ENCODE measurements at places on chromosomes 3 and 15. TPM values are rescaled to one million over a fixed set of nuclear protein-coding genes. Genes with fewer than 3 reads are reported as not detected.

GRCh38 chr3:128322030-128323022 is 144.4 kb downstream of the DNAJB8 start:
- no peak overlapping the region for H3K27ac ChIP-seq
- no peaks in the 10 kb centered on the region for H3K27me3 ChIP-seq
- no peak overlapping the region for H3K4me3 ChIP-seq

DNA sequence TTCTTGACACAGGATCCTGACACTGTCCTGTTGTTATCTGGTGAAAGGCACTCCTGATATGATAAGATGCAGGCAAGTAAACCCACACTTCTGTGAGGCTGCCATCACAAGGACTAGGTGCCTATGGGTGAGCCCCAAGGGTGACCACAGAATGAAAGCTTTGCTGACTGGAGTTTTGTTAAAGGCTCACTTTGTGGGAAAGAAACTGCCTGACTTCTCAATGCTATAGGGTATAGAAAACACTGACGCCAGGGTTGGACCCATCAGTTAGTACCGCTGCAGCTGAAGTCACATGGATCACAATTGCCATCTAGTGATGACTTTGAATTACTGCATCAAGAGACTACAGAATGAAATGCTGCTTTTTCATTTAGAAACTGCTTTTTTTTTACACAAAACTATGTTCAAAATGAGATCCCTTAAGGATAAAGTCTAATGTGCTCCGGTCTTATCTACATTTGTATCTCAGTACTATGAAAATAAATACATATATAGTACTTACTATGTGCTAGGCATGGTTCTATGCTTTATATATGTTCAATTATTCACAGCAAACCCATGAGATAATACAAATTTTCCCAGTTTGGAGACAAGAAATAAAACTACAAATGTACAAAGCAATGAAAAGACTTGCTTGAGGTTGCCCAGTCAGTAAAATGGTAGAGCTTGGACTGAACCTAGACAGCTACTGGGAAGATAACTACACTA is 64.2 kb upstream of the CMSS1 start:
- no peaks in the 10 kb centered on the region for H3K36me3 ChIP-seq
- no peak for DNase-seq
- H3K4me1 ChIP-seq, result no peaks in the 10 kb centered on the region
- no peak overlapping the region for H3K4me3 ChIP-seq

DNA sequence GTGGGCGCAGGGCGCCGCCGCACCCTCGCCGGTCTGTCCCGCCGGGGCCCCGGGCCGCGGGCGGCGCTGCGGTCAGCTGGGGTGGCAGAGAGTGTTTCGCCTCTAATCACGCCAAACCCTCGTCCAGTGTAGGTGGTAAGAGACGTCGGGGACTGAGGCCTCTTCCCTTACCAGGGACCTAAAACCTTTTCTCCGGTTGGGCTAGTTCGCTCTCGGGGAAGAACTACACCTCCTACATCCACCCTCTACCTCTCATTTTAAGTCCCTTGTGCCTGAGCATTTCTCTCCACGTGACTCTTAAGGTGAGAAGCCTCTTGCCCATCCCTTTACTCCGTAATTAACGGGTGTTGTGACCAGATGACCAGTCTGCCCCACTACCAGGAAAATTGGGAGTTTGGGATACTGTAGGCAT is 520 bp downstream of the TMEM42 start:
- no peaks in the 10 kb centered on the region for H3K27me3 ChIP-seq
- peak overlapping the region; percentile 45 for H3K27ac ChIP-seq
- no peak for DNase-seq

- no peak overlapping the region for H3K27ac ChIP-seq
- no peak for DNase-seq
- H3K4me3 ChIP-seq, result no peak overlapping the region
Observed at GRCh38 chr3:53150247-53151085, 10.5 kb upstream of the PRKCD start.

- no peaks in the 10 kb centered on the region for H3K27me3 ChIP-seq
- H3K4me1 ChIP-seq, result no peaks in the 10 kb centered on the region
- H3K4me3 ChIP-seq, result no peak overlapping the region
- DNase-seq, result no peak
- no peaks in the 10 kb centered on the region for H3K36me3 ChIP-seq
- no peak overlapping the region for H3K27ac ChIP-seq
Observed at GRCh38 chr3:132164469-132165092, 129.8 kb upstream of the CPNE4 start.

DNA sequence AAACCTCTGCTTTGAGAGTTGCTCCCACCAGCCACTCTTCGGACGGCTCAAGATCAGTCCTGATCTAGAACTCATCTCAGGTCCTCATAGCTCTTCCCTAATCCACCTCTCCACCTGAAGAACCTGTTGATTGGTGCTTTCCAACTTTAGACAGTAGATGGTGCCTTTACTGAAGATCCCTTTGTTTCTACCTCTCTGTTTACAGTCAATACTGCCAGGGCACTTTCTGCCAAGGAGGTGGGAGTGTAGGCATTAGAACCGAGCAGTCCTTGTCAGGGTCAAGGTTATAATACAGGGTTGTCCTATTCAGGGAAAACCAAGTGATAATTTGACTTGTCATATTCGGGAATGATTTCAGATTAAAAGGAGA is 1.2 kb downstream of the CGNL1 start:
- no peak overlapping the region for H3K4me3 ChIP-seq
- H3K4me1 ChIP-seq, result no peaks in the 10 kb centered on the region
- peaks cover 15% of the 10 kb centered on the region for H3K27me3 ChIP-seq
- no peaks in the 10 kb centered on the region for H3K36me3 ChIP-seq
- no peak overlapping the region for H3K27ac ChIP-seq

DNA sequence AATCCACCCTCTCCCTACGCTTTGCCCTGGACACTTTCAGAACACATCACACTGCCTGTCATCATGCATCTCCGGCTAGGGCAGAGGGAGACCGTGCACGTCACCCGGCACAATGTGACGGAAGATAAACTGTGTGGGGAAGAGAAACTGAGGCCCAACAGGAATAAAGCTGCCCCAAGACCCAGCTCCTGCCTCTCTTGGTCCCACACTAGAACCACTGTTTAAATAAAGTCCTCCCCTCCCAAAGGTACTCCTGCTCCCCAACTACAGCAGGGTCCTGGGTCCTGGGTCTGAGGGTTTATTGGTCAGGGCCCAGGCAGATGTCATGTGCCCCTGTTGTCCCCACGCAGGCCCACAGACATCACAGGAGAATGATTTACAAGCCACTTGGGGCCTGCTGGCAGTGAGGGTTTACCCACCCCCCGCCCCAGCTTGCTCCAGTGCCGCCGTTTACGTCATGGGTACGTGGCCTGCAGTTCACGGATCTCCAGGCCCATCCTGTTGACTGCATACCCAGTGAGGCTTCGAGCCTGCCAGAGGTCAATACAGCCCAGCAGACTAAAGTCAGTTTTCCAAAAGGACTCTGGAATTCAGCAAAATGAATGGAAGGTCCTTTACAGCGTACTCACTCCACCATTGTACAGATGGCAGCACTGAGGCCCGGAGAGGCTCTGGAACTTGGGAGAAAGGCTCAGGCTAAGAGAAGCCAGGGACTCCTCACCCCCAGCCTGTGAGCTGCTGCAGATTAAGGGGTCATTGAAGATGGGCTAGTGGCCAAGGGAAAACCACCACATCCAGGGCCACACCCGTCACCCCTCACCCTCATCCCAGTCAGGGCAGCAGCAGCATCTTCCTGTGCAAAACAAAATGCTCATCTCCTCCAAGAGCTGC is 23.2 kb downstream of the ALS2CL start:
- H3K27ac ChIP-seq, result no peak overlapping the region
- no peaks in the 10 kb centered on the region for H3K27me3 ChIP-seq
- no peaks in the 10 kb centered on the region for H3K36me3 ChIP-seq

GRCh38 chr15:31347067-31347975 is 20.7 kb downstream of the KLF13 start:
- DNase-seq, result peak; percentile 92
- H3K27me3 ChIP-seq, result no peaks in the 10 kb centered on the region
- H3K36me3 ChIP-seq, result peaks cover 7% of the 10 kb centered on the region

DNA sequence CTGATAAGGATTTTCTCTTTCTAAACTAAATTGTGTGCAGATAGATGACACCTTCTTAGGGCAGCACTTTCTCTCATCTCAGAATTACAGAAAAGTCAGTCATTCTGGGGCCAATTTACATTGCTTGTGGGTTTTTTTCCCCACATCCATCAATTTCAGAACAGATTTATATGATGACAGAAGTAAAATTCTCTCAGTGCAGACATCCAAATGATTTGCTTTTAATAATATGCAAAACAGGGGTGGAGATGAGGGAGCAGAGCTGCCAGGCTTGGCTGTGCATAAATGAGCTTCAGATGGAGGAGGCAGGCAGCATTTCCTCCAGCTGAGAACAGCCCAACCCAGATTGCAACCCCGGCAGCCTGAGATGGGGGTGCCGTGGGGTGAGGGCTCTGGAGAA is 44.0 kb downstream of the EDEM1 start:
- H3K4me1 ChIP-seq, result no peaks in the 10 kb centered on the region
- no peak for DNase-seq
- no peak overlapping the region for H3K4me3 ChIP-seq
- no peaks in the 10 kb centered on the region for H3K36me3 ChIP-seq

- no peak overlapping the region for H3K4me3 ChIP-seq
- no peak overlapping the region for H3K27ac ChIP-seq
- no peaks in the 10 kb centered on the region for H3K36me3 ChIP-seq
- no peaks in the 10 kb centered on the region for H3K4me1 ChIP-seq
Observed at GRCh38 chr3:180747805-180748361, 68.6 kb upstream of the CCDC39 start.

DNA sequence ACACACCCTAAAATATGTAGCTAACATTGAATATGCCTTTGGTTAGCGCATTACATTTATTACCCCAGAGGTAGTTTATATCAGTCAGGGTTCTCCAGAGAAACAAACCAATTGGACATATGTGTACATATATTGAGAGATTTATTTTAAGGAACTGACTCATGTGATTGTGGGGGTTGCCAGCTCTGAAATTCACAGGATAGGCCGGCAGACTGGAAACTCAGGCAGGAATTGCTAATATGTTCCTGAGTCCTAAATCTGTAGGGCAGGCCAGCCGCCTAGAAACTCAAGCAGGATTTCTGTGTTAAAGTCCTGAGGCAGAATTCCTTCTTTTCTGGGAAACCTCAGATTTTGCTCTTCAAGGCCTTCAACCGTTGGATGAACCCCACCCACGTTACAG is 189.7 kb downstream of the CDIN1 start:
- H3K4me3 ChIP-seq, result no peak overlapping the region
- H3K27ac ChIP-seq, result no peak overlapping the region
- no peak for DNase-seq
- no peaks in the 10 kb centered on the region for H3K4me1 ChIP-seq
- H3K27me3 ChIP-seq, result no peaks in the 10 kb centered on the region

GRCh38 chr3:35817216-35817615 is 177.9 kb downstream of the ARPP21 start:
- H3K27me3 ChIP-seq, result no peaks in the 10 kb centered on the region
- no peak for DNase-seq
- no peaks in the 10 kb centered on the region for H3K4me1 ChIP-seq
- H3K27ac ChIP-seq, result no peak overlapping the region
- H3K36me3 ChIP-seq, result no peaks in the 10 kb centered on the region

GRCh38 chr3:171164067-171164465 is 137.5 kb upstream of the SLC2A2 start:
- H3K36me3 ChIP-seq, result peaks cover 7% of the 10 kb centered on the region
- no peak overlapping the region for H3K27ac ChIP-seq
- H3K4me1 ChIP-seq, result no peaks in the 10 kb centered on the region
- no peak overlapping the region for H3K4me3 ChIP-seq

GRCh38 chr3:152834191-152834775 is 648 bp upstream of the P2RY1 start:
- no peak overlapping the region for H3K4me3 ChIP-seq
- no peaks in the 10 kb centered on the region for H3K4me1 ChIP-seq
- no peak for DNase-seq
- H3K27me3 ChIP-seq, result no peaks in the 10 kb centered on the region

- H3K4me1 ChIP-seq, result no peaks in the 10 kb centered on the region
- no peaks in the 10 kb centered on the region for H3K27me3 ChIP-seq
- H3K36me3 ChIP-seq, result no peaks in the 10 kb centered on the region
- DNase-seq, result no peak
- no peak overlapping the region for H3K27ac ChIP-seq
Observed at GRCh38 chr3:160709477-160710182, 32.7 kb downstream of the ARL14 start.

- H3K27me3 ChIP-seq, result no peaks in the 10 kb centered on the region
- no peak overlapping the region for H3K4me3 ChIP-seq
- no peaks in the 10 kb centered on the region for H3K36me3 ChIP-seq
- no peaks in the 10 kb centered on the region for H3K4me1 ChIP-seq
Observed at GRCh38 chr3:120678331-120678947, 3.6 kb downstream of the HGD start.

GRCh38 chr15:88127432-88127790 is 129.1 kb downstream of the NTRK3 start:
- H3K27ac ChIP-seq, result no peak overlapping the region
- DNase-seq, result no peak
- H3K36me3 ChIP-seq, result no peaks in the 10 kb centered on the region

DNA sequence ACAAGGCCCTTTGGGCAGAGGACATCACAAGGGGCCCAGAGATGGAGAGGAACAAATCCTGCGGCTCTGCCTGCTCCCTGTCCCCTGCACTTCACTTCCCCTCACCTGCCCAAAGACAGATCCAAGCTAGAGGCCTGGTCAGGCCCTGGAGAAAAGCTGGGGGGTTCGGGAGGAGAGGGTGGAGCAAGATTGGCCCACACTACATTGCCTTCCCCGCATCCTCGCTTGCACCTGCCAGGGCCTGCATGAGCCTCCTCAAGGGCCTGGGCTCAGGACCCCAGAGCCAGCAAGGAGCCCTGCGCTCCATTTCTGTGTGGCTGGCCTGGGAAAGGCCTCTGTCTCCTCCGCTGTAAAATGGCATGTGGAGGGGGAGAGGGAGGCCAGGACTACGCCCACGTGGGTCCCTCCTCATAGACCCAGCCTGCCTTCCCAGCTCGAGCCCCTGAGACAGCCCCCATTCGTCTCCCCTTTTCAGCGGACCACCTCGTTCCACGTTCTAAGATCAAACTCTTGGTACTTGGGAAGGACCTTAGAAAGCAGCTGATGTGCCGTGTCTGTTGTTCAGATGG is 106.0 kb downstream of the HMG20A start:
- DNase-seq, result no peak
- H3K4me3 ChIP-seq, result no peak overlapping the region
- no peaks in the 10 kb centered on the region for H3K4me1 ChIP-seq
- no peaks in the 10 kb centered on the region for H3K27me3 ChIP-seq
- no peaks in the 10 kb centered on the region for H3K36me3 ChIP-seq

The PP2D1 gene
- total RNA-seq, result not detected

The FANCD2 gene
- total RNA-seq, result 56.2 TPM

The OR5K2 gene
- not detected for total RNA-seq

The FRMD5 gene
- 0.28 TPM for total RNA-seq

The SAMMSON gene
- total RNA-seq, result not detected

The NPAP1 gene
- not detected for total RNA-seq

The KBTBD13 gene
- not detected for total RNA-seq

The DAZL gene
- 0.27 TPM for total RNA-seq

The PLIN1 gene
- 0.50 TPM for total RNA-seq

The GOLGA8H gene
- total RNA-seq, result not detected

The PDZRN3 gene
- total RNA-seq, result not detected

The SNRPN gene
- 44.0 TPM for total RNA-seq

The TRIM42 gene
- not detected for total RNA-seq

The STRIT1 gene
- total RNA-seq, result not detected

The ADIPOQ gene
- total RNA-seq, result not detected

The ALDH1L1 gene
- not detected for total RNA-seq

The CIB2 gene
- 2.3 TPM for total RNA-seq
